ENCODE measurements at places on chromosomes 3 and 15.

- DNase-seq = no peak
Observed at GRCh38 chr3:140822401-140823047, 119.1 kb upstream of the SLC25A36 start.

DNA sequence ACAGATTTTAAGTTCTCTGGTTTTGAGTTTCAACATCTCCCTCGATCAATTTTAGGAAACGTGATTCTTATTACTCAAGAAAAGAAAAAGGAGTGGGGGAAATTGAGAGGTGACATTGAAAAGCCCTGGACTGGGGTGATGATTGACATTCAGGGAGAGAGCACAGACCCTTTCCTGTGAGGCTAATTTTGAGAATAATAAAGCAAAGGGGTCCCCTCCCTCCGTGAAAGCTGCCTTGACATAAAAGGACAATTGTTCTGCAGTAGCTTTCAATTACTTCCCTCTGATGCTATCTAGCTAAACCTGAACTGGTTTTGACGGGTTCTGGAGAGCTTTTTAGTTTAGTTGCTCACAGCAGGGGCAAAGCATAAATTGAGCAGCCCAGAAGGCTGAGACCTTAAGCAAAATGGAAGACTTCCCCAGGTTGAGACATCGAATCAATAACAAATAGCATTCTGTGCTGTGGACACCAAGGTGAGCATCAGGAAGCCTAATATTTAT lies 14.4 kb upstream of the CMTM8 start:
- no peak for DNase-seq

DNA sequence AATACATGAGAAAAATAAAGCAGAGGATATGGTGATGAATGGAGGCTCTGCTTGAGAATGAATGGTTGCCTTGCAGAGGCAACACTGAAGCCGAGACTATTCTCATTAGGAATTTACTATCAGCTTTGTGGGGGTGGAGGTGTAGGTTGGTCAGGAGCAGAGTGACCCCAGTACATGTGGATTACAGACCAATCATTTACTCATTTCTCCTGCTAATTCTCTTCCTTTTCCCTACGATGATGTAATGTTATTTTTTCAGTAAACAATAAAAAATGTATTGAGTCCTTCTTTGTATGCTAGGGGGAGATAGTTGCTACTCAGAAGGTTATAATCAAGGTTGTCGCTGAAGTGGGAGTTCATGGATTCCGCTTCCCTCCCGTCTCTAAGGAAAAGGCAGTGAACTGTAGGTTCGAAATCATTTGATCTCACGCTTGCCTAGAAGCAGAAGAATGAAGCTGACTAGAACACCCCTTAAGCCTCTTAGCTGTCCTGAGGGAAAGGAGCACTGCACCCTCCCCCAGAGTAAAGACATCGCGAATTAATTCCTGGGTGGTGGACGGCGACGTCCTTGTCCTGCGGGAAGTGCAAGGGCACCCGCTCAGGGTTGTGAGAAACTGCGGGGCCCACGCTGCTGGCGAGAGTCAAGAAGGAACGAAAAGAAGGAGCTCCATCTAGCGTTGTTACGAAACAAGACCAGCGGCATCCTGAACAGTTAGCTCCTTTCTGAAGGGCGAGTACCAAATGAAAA lies 213.2 kb upstream of the PFN2 start:
- DNase-seq = peak; percentile 76

- no peak for DNase-seq
Observed at GRCh38 chr3:171452328-171452727, 7.9 kb downstream of the TNIK start.

- DNase-seq = no peak
Observed at GRCh38 chr3:17420668-17421067, 321.8 kb downstream of the TBC1D5 start.

GRCh38 chr15:92153620-92154019 lies 240.1 kb upstream of the ST8SIA2 start:
- no peak for DNase-seq

DNA sequence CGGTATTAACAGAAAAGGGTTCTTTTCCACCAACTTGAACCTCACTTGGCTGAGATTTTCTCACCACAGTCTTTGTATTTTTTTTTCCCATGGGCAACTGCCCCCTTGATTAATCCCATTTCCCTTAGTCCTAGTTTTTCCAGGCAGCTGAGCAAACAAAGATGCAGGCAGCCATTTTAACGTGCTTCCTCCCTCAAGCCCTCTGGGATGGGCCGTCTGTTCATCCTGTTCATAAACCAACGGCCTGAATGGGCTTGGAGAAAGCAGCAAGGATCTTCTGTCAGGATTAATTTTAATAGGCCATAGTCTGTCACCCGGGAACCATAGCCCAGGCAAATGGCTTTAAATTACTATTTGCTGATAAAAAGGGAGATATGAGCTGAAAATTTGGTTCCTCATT lies 10.4 kb upstream of the POLR2M start:
- DNase-seq = no peak
